T-helper 17 cell (primary cell): ENCODE measurements at places on chromosomes 2 and 18.

GRCh38 chr2:120525056-120526046 is 179.4 kb downstream of the INHBB start:
- DNase-seq, result no peak

DNA sequence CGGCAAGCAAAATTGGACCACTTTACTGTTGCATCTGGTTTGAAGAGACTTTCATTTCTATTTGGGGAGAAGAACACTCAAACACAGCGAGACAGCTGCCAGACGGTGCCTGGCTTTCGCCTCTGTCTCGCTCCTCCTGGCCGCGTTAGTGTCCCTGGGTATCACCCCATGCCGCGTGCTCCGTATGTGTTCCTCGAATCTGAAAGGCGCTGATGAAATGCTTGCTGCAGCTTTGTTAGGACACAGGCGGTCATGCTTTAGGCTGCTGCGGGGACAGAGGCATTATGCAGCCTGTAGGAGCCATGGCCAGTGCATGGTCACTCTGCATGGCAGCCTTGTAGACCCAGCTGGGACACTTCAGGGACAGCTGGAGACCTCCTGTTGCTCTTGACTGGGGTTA is 53.9 kb downstream of the LDLRAD4 start:
- no peak for DNase-seq

- DNase-seq, result no peak
Observed at GRCh38 chr2:86213699-86214502, 14.6 kb downstream of the MRPL35 start.

- no peak for DNase-seq
Observed at GRCh38 chr2:189203177-189203799, 23.7 kb upstream of the COL5A2 start.
